Eye (tissue), 1 donor: ENCODE measurements at places on chromosomes 7 and 10.
A peak's percentile ranks its signal among the peaks of the same experiment; 100 is the strongest.

GRCh38 chr10:12655940-12656339 is 306.6 kb downstream of the CAMK1D start:
- DNase-seq = no peak

- DNase-seq = peak; percentile 51
Observed at GRCh38 chr10:124125305-124126116, 32.1 kb upstream of the CHST15 start.

DNA sequence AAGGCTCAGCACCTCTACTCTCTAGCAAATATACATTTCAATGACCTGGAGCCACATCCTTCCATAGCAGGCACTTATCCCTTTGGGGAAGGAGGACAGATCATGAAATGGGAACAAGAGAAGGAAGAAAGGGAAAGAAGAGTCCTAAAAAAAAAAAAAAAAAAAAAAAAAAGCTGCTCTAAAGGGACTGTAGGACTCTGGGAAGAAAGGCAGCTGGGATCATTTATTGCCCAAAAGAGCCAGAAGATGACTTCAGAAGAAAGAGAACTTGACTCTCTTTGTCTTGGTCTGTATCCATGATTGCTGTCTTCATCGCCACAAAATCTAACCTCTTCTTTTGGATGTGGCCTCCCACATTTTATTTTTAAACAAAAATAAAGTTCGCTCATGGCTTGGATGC is 203.6 kb upstream of the CELF2 start:
- no peak for DNase-seq

DNA sequence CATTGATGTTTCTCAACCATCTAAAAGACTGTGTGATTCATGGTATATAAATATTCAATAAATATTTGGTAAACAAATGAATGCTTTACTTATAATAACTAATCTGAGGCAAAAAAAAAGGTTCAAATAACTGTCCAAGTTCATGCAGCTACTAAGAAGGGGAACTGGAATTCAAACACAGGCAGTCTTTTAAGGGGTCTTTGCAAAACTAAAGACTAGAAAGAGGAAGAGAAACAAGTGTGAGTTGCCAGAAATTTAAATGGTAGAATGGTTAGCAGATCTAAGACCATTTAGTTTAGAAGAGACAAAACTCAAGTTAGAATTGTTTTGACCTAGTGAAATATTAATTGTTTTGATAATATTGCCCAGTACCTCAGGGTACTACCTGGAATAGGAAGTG is 642.0 kb upstream of the LRRN3 start:
- no peak for DNase-seq
